ENCODE measurements at places on chromosomes 11 and 22.

GRCh38 chr11:19918302-19919049, 205.8 kb downstream of the NAV2 start:
- no peak for DNase-seq

DNA sequence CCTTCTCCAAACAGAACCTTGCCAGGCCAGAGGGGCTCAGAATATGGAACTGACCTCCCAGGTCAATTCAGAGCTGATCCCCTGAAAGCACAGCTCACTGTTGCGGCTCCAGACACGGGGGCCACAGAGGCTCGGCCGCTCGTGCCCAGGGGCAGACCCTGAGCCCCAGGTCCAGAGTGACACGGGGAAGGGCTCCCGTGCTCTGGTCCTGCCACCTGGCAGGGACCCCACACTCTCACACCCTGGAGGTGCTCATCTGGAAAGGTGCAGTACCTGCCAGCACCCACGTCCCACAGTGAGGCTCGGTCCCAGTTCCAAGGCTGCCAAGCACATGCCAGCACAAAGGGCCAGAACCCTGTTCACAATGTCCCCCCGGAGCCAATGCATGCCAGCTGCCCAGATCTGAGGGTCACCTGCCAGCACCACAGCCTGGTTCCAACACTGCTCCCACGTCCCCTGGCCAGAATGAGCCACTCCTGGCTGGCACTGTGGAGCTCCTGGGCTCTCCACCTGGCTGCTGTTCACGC, 170.6 kb downstream of the SHANK2 start:
- DNase-seq, result no peak

DNA sequence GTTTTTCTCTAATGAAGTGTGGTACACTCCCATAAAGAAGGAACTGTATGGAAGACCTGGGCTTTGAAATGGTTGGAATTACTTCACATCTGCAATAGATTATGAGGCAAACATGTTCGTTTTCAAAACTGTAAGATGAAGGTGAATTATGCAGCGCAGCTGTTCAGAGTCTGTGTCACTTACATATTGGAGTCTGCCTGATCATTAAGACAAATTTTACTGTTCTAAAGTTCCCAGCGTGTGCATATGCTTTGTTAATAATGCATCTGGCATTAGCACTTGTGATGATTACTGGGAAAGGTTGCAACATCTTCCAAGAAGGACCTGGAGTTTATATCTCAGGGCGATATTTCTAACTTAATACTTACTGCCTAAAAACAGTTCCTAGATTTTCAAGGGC, 255.2 kb upstream of the ZC3H12C start:
- DNase-seq, result no peak

DNA sequence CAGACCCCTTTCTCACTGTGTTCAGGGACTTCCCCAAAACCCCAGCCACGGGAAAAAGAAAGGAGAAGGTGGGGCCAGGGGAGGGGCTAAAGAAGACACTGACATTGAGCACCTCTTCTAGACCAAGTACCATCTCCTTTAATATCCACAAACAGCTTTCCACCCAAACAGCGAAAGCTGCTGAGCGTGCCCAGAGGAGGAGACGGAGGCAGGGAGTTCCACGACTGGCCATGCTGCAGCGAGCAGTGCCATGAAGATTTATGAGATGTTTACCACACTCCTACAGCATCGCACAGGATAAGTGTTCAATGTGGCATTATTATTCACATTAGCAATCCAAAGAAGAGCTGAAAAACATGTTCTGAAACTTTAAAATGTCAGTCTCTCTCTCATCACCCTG, 127.4 kb downstream of the LARGE1 start:
- no peak for DNase-seq

GRCh38 chr11:290621-291231, 1.8 kb downstream of the PGGHG start:
- DNase-seq, result no peak
